Right ventricle myocardium inferior (tissue), 1 donor: ENCODE measurements at places on chromosomes 7 and 10.

- no peak for DNase-seq
These were observed 673.8 kb downstream of the INHBA start for GRCh38 chr7:41029072-41029499.

GRCh38 chr10:80186364-80187012 is 18.8 kb downstream of the ANXA11 start:
- peak; percentile 68 for DNase-seq

DNA sequence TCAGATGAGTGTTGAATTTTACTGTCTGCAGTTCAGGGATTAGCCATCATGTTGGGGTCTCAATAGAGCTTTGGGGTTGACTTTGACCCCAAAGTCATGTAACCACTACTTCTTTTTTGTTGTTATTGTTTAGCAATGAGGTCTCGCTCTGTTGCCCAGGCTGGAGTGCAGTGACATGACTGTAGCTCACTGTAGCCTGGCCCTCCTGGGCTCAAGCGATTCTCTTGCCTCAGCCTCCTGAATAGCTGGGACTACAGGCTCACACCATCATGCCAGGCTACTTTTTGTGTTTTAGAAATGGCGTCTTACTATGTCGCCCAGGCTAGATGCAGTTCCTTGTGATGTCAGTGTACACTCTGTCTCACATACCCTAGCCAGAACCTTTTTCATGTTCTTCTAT is 598.4 kb downstream of the LRMDA start:
- DNase-seq, result no peak

- DNase-seq, result no peak
These were observed 1.3 kb upstream of the TMED4 start for GRCh38 chr7:44583146-44583865.

DNA sequence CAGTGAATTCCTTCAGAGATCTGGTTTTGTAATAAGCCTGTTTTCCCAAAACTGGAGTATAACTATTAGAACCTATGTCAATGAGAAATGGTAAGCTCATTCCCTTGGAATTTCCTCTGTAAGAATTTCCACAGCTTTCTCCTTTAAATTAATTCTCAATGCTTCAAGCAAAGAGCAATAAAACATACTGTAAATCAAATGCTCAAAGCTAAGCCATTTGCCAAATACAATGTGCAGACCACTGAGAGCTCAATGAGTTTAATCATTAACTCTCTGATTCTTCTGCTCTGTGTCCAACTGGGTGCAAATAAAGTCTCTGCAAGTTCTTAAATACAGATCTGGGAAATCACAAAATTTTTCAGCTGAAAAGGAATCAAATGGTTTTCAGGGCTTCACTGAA is 227.6 kb upstream of the IMMP2L start:
- no peak for DNase-seq

DNA sequence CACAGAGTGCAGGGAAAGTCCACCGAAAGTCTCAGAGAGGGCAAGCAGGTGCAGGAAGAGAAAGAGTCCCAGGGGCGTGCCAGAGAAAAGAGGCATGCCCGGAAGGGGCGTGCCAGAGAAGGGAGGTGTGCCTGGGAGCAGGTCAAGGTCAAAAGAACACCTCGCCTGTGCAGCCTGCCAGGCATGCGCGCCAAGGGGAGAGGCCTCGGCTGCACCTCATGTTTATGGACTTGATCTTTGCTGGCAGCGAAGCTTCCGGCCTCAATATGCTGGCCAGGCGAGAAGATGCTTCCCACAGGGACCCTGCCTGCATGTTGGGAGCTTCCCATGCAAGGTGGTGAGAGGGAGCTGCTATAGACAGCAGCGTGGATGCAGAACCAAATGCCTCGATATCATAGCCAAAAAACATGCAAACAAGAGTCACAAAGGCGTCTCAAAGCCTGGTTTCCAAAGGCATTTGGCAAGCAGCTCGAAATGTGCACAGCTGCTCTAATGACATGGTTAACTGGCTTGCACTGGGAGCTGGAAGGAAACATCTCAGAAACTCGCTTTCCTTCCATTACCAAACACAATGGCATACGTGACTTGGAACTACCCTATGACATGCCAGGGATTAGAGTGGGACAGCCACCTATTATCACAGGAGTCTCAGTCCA is 192.5 kb upstream of the PPP2R2D start:
- DNase-seq, result peak; percentile 18

DNA sequence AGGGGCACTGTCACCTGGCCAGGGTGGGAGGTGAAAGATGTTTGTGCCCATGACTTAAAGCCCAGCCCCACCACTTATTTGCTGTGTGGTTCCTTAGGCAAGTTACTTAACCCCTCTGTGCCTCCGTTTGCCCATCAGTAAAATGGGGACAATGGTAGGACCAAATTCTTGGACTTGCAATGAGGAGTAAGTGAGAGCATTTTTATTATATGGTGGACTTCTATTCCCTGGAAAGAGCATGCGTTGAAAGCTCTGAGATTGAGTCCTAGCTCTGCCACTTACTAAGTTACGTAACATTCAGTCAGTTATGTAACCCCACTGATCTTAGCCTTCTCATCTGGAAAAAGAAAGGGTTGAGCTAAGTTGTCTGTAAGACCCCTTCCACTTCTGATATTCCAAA is 18.8 kb downstream of the VSIR start:
- DNase-seq, result peak; percentile 6

GRCh38 chr10:42999385-43000020 is 77.4 kb upstream of the RET start:
- DNase-seq, result peak; percentile 47

GRCh38 chr7:27196287-27196767 is 3.6 kb downstream of the HOXA13 start:
- DNase-seq, result peak; percentile 88
